ENCODE measurements at places on chromosomes 3 and 15.

- DNase-seq = no peak
Observed at GRCh38 chr3:108462899-108463298, 47.5 kb downstream of the MYH15 start.

DNA sequence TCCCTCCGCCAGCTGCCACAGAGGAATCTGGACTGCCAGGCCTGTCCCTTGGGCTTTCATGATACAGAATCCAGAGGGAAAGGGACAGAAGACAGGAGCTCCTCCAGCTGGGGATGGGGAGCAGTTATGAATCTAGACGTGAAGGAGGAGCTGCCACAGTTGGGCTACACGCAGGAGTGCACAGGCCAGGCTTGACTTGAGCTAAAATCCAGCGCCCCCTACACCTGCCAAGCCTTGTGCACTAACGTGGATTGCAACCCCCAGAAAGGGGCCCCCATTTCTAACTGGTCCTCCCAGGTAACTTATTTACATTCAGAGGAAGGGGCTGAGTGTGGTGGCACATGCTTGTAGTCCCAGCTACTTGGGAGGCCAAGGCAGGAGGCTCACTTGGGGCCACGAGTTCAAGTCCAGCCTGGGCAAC, 14.3 kb downstream of the KLHL6 start:
- no peak for DNase-seq

DNA sequence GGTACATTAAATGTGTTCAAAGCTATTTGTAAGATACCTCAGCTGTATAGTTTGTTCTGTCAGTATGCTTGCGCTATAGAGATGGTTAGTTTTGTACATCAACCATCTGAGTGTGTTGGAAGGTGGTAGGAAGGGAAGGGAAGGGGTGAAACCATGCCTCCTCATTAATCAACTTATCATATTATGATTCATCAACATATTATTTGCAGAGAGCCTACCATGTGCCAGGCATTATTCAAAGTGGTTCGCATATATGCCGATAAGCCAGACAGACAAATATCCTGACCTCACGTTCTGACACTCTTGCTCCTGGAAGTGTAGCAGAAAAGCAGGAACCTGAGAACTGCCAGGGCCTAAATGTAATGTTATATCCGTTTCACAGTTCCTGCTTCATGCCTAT, 248.1 kb upstream of the NR2E3 start:
- no peak for DNase-seq

DNA sequence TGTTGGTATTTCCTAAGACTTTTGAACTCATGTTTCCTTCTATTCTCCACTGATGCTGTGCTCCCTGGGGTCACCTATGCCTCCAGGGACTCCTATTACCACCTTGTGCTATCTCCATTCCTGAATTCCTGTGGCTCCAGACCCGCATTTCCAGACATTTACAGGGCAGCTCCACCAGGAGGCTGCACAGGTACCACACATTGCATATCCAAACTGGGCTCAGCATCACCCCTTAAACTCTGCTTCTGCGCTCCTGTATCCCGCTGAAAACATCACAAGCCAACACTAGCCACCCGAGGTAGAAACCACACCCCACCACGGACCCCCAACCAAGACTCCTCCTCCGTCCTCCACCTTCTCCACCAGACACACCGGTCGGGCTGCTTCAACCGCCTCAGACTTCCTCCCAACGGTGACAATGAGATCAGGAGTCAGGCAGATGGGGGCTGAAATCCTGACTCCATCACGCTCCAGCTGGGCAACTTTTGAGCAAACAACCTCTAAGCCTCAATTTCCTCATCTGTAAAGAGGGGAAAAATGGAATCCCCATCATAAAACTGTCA, 10.4 kb downstream of the TNK2 start:
- DNase-seq = no peak

- DNase-seq = peak; percentile 52
Observed at GRCh38 chr15:77107531-77108355, 36.8 kb upstream of the TSPAN3 start.

GRCh38 chr3:189557824-189558223, 73.4 kb upstream of the TP63 start:
- DNase-seq = no peak

- no peak for DNase-seq
Observed at GRCh38 chr3:62246094-62246493, 127.3 kb downstream of the FEZF2 start.

DNA sequence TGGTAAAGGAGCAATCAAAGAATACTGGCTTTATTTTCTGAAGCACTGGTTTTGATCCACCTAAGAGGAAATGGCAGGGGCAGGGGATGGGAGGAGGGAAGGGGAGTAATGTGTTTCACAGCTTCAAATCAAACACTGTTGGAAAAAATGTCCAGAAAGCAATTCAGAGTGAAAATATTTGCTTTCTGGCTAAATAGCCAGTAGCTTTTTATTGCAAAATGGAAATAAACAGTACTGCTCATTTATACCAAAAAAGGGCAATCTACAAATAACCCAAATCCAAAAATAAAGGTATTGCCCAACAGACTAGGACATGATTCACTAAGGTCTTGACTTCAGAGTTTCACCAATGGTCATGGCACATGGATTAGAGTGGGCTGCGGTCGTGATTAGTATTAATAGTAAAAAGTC, 279.3 kb upstream of the THBS1 start:
- no peak for DNase-seq

GRCh38 chr3:78988324-78988723, 779.5 kb downstream of the ROBO1 start:
- no peak for DNase-seq

DNA sequence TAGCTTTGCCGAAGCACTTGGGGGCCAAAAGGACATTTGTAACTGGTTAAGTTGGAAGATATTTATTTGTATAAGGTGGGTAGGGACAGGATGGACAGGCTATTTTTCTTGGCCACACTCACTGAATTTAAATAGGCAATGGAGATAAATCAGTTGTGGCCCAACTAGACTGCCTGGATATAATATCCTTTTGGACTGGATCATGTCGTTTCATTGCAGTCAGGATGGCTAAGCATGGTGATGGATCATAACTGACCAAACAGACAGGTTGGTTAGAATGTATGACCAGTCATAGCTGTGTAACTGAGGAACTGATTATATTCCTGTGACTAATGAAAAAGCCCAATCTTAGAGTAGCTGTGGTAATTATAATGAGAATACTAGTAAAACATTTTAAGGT, 284.0 kb downstream of the LPP start:
- no peak for DNase-seq

- DNase-seq = peak; percentile 63
Observed at GRCh38 chr15:92400980-92401787, 7.5 kb downstream of the ST8SIA2 start.

- DNase-seq = no peak
Observed at GRCh38 chr3:179591313-179591712, 13.1 kb downstream of the MRPL47 start.

- no peak for DNase-seq
Observed at GRCh38 chr3:63876260-63876659, 12.6 kb downstream of the ATXN7 start.

DNA sequence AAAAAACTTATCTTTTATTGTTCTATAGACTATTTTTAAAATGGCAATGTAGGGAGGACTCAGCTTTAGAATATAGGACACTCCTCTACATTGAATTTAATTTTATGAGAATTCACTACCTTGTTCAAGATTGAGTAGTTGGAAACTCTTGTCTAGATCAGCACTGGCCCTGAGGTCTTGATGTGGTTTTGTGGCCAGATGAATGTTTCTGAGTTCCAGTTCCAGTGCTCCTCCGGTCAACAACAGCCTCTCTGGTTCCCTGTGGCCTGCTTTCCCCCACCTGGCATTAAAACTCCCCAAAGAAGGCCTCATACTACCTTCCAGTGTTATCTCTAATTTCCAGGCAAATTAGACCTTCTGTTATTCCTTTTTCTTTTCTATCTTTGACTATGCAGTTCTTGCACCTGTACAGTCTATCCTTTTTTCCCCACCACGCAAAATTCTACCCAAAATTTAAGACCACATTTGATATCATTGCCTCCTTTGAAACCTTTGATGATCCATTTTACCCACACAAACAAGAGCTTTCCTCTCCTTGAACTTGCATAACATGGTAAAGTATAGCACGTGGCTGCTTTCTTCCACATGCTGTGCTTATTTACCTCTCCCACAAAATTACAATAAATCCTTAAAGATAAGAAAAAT, 9.6 kb upstream of the ANP32A start:
- no peak for DNase-seq

DNA sequence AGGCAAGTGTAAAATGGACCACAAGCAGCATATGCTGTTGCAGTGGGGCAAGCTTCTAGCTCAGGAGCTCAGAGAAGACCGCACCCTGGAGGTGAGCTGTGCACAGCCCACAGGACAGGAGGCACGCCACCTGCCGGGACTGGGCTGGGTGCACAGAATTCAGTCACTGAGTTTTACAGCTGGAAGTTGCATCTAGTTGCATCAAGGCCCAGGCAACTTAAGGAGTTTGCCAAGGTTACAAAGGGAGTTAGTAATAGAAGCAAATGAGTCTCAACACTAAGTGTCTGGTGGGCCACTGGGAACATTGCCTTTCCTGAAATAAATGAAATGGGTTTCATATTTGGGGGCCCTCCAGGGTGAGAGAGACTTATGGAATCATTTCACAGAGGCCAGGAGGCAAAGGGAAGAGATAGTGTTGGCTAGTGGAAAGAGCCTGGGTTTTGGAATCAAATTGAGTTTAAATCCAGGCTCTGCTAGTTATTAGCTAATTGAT, 36.0 kb upstream of the TIMP4 start:
- DNase-seq = peak; percentile 59

DNA sequence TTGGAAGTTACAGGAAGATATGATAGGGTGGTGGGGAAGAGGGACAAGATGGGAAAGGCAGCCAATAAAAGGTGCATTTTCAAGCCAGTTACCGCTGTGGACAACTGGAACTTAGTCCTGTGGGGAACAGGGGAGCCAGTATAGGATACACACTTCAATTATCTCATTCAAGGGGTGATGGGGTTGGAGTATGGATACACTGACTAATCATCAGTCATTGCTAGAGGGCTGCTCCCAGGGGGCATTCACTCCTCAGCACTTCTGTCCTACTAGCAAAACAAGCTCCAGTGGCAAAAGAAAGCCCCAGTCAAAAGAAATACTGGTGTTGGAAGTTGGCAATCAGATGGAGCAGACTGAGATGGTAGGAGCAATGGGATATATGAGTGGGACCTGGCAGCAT, 183.4 kb upstream of the GADL1 start:
- DNase-seq = no peak

DNA sequence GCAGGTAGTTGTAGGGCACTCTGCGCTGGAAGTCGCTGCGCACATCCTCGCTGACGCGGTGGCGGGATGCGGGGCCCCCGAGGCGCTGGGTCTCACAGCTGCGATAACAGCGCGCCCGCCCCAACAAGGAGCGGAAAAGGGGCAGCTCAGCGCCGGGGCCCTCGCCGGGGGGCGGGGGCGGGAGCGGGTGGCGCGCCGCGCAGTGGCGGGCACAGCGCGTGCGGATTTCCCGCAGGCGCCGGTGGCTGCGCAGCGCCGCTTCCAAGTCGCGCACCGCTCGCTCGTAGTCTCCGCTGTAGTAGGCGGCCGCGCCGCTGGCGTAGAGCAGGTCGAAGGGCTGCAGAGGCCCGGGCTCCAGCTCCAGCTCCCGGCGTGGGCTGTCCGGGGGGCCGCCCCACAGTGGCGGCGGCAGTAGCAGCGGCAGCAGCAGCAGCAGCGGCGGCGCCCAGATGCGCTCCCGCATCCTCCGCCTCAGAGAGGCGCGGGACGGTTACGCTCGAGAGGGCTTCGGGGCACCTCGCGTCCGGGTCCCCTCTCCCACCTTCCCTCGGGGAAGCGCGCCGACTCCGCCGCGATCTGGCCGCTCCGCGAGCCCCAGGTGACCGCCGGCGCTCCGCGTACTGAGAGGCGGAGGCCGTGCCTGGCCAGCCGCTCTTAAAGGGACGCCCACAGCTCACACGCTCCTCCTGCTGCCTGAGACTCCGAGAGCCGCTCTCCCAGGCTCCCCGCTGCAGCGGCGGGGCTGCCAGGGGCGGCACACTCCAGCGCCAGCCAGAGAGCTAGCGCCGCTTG, at the start of gene P3H2:
Gene P3H2 (minus strand): TSS at position 629 of the 792 bp plus-strand sequence. CDS start 166 bp downstream, at position 463.
- no peak for DNase-seq

GRCh38 chr3:53044711-53045517, 959 bp downstream of the SFMBT1 start:
- DNase-seq = peak; percentile 78

GRCh38 chr3:139689122-139689521, 11.3 kb upstream of the NMNAT3 start:
- no peak for DNase-seq

- no peak for DNase-seq
Observed at GRCh38 chr3:108133858-108134554, 43.2 kb upstream of the CD47 start.

GRCh38 chr15:35717721-35718120, 171.8 kb upstream of the DPH6 start:
- DNase-seq = no peak

GRCh38 chr15:89163271-89164055, 57.9 kb downstream of the RLBP1 start:
- DNase-seq = no peak

- DNase-seq = peak; percentile 31
Observed at GRCh38 chr3:33645060-33645647, 72.9 kb downstream of the CLASP2 start.

- peak; percentile 23 for DNase-seq
Observed at GRCh38 chr15:38627689-38628277, 63.2 kb upstream of the RASGRP1 start.

GRCh38 chr15:28093752-28094535, 5.2 kb downstream of the OCA2 start:
- no peak for DNase-seq

DNA sequence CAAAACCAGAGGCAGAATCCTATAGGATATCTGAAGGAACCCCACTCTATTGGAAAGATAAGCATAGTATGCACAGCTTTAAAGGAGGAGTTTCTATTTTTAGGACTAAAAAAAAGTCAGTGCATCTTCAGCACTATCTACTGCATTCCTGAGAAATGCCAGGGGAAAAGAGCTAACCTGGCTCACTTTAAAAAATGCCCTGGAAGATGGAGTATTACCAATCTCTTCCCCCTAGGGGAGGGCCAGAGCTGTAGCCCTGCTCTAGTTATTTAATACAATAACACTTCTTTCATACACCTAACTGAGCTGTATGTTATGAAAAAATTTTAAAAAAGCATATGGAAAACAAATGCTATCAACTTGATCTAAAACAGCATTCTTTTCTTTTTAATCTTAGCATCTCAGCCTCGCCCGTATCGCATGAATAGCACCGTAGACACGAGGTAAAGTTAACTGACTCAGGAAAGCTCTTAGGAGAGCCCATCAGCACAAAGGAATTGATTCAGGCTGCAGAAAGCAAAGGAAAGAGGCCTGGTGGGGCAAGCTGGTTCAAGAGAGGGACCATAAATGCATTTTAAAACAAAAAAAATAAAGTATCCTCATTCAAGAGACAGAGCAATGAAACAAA, 50.2 kb downstream of the TGM4 start:
- no peak for DNase-seq

GRCh38 chr3:170037463-170038433, at the start of gene GPR160:
Gene GPR160 (plus strand): TSS chr3:170037995. CDS start chr3:170083973, 45,978 bp downstream.
- DNase-seq = peak; percentile 87

- no peak for DNase-seq
Observed at GRCh38 chr3:61617041-61617440, 55.7 kb downstream of the PTPRG start.

- no peak for DNase-seq
Observed at GRCh38 chr3:35932995-35933394, 293.7 kb downstream of the ARPP21 start.

GRCh38 chr15:28937271-28937670, 51.5 kb downstream of the APBA2 start:
- DNase-seq = no peak

GRCh38 chr3:12750658-12751071, 8.4 kb downstream of the TMEM40 start:
- no peak for DNase-seq

Data from K562 (cell line).